ENCODE measurements at places on chromosomes 12 and 14.

DNA sequence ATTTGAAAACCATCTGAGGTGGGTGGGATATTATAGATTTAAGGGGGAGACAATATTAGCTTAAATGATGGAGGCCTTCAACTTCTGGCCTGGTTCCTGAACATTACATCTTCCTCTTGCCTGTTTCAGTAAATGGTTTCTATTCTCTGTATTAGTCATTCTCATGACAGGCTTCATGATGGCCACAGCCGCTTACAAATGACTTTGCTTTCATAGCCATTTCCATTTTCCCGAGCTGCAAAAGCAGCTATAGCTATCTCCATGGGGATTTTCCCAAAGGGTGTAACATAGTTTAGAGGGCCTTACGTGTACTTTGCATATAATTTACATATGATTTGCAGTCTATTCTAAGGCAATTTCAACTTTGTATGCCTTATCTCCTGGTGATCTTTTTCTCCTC lies 121.8 kb downstream of the NRXN3 start:
- DNase-seq, result no peak

DNA sequence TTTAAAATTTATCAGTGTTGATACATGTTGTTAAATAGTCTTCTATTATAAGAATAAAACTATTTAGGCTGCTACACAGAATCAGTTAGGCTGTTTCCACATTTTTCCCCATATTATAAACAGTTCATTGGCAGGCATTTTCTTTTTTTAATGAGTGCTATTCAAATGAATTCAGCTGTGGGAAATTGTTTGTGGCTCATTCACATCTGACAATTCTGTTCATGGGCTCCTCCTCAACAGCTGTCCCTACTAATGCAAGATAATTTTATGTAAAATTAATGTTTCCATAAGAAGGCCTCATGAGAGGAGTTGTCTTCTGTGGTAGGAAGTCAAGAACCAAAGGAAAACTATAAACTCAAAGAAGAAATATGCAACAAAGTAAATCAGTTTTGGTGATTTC lies 218.0 kb downstream of the PPFIA2 start:
- DNase-seq, result no peak

- DNase-seq, result no peak
Measured at GRCh38 chr14:88668448-88669116, 105.7 kb downstream of the ZC3H14 start.

GRCh38 chr14:100069161-100069800 lies 4.1 kb downstream of the EVL start:
- DNase-seq, result no peak

- DNase-seq, result no peak
Measured at GRCh38 chr14:91012045-91012444, 48.4 kb downstream of the RPS6KA5 start.

- DNase-seq, result peak; percentile 14
Measured at GRCh38 chr12:121325922-121326396, 26.3 kb downstream of the ANAPC5 start.

DNA sequence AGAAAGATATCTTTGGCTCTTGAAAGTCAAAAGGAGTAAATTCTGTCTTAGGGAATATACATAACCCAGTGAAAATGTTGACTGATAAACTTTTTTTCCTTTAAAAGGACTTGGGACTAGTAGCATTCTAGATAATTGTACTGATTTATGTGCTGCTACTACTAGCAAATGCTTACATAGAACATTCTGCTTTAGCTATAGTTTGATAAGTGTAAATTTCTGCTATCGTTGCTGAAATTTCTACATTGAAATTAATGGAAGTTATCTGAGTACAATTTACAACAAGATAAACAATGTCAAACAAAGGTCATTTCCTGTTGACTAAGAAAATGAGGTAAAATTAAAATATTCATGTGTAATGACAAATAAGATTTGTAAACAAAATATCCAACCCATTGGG lies 48.3 kb upstream of the CNTN1 start:
- DNase-seq, result no peak

GRCh38 chr12:80268924-80269749 lies 169.8 kb downstream of the OTOGL start:
- peak; percentile 21 for DNase-seq

DNA sequence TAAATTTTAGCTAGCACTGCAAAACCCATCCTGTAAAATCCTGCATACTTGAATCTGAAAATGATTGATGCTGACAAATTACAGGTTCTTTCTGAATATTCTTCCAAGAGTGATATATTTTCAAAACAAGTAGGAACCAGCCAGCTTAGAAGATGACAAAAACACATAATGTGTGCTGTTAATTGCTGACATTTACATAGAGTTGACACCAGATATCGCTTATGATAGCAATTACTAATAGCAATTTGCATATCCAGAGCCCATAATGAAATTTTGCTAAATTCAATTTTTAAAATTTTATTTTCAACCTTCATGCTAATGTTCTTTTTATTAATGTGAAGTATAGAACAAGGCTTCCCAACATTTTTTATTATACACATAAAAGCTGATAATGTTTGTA lies 284.5 kb downstream of the SEC23A start:
- DNase-seq, result no peak

DNA sequence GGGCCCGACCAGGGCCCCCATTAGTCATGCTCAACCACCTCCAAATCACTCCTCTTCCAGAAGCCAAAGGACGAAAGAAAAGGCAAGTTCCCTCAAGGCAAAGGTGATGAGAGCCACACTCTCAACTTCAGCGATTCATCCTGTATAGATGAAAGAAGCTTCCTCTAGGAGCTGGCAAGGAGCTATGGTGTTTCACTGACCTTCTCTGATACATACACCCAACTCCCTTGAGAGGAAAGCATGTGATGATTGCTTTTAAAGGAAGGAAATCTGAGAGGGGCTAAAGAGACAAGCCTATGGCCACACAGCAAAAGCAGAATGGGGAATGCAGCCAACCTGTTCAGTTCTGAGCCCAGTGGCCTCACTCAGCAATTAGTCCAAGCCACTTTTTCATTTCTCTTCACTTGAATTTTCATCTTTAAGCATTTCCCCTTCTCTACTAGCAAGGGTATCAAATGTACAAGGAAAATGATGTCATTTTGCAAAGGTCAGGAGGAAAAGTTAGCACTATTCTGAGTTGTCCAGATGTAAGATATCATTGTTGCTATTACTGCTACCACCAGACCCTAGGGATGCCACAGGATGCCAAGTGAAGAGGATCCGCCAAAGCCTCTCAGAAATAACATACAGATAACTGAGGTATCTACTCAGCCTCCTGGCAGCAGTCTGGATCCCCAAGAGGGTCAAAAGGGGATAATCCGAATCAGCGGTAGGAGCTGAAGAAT lies 82.5 kb downstream of the MAP3K9 start:
- DNase-seq, result no peak

GRCh38 chr12:56420411-56420810 lies 28.8 kb downstream of the TIMELESS start:
- no peak for DNase-seq

DNA sequence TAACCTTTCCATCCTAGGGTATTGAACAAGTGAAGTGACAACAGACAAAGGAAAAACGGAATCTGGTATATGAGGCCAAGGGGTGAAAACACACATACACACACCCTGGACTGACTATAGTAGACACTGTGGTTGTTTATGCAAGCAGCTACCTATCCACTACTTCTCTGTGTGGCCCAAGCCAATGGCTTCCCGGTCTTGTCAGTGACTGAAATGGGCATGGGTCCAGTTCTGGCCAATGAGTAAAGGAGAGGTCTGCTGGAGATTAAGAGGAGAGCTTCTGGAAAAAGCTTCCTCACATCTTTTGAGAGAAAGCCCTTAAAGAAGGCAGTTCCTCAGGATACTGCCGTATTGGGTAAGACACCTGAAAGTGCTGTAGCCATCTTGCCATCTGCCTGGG lies 19.3 kb downstream of the MBIP start:
- DNase-seq, result no peak

- DNase-seq, result no peak
Measured at GRCh38 chr12:80064951-80065350, 34.4 kb upstream of the OTOGL start.

DNA sequence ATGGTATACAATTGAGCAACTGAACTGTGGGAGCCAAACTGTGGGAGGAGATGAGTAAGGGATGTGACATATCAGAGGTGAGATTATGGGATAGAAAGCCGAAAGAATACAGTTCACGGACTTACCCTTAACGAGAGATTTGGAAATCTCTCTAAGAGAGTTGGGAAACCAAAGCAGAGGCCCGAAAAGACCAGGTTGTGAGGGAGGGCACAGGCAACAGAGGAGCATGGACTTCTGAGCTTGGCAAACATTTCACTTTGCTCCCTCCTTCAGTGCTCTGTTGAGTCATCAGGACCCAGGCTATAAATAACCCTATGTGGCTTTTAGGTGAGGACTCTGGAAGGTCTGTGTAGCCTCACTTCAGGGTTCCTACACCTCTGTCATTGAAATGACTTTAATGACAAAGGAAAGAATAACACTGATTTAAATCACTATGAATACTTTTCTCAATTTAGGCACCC lies 120.6 kb downstream of the TGFB3 start:
- DNase-seq, result peak; percentile 44

GRCh38 chr14:73262427-73263183 lies 25.3 kb downstream of the PAPLN start:
- DNase-seq, result no peak

GRCh38 chr12:93314177-93314497 lies 63.6 kb upstream of the NUDT4 start:
- no peak for DNase-seq

DNA sequence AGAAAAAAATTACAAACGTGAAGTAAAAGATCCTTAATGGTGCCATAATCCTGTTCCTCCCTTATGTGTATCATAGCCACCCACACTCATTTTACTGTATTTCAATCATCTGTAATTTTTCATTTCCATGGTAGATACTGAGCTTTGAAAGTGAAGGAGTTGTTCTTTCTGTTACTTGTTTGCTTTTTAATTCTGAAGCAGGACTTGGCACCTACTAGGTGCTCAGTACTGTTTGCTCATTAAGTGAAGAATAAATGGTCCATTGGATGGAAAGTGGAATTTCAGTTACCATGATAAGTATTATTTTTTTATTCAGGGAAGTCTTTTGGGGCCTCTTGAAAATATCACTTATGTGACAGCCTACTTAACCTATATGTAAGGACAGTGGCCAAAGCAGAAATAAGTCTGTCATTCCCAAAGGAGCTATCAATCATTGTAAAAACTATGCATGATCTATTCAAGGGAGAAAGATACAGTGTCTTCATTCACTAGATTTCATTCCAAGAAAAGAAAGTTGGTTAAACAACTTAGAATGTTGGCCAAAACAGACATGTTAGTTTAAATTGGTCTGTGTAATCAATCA lies 1244.4 kb upstream of the SEL1L start:
- DNase-seq, result no peak

DNA sequence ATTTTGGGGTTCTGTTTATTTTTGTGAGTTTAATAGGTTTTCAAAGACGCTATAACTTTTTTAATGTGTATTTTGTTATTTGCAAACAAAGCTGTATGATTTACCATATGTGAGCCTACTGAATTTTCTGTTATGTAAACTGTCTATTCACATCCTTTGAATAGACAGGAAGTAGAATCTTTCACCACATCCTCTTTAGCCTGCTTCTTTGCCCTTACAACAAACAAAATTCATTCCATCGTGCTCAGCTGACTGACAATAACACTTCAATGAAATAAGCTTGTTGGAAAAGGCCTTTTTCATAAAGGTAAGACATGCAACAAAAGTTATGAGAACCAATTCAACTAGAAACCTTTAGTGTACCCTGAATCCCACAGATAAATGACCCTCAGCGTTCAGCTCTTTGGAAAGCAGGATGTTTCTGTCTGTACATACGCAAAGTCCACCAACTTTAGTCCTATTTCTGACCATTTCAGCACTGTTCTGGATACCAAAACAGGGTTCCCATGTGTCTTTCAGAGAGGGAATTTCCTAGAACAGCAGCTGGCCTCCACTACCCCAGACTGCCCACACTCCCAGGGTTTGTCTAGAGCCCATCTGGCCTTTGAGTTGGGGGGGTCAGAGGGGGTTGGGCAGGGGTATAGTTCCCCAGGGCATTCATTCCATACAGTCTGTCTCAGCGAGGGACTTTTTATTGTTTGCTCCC lies 71.3 kb downstream of the DUSP6 start:
- no peak for DNase-seq

DNA sequence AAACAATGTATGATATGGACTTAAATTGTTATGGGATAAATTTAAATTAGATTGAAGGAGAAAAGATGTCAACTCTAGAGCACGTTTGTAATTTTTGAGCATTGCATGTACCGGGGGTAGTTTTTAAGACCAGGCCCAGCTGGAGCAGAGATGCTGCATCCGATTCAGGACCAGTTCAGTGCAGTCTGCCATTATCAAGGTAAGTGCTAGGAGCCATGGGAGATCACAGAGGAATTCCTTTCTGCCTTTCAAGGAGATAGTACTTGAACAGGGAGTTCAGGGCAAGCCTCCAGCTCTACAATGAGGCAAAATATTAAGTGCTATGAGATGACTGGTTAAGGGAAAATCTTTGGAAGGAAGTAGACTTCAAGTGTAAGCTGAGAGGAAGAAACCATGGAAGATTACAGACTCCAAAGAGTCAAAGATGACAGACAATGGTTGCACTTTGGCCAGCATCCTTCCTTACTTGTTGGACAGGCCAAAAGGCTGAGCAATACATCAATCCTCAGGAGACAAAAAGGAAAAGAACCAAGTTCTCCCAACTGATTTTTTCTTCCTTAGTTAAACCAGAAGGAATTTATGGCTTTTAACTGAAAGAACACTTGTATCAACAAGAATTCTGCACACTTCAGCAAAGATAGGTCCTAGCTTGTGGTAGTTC lies 113.2 kb upstream of the HIF1A start:
- no peak for DNase-seq

- DNase-seq, result peak; percentile 65
Measured at GRCh38 chr14:77141214-77142004, at the start of gene ZDHHC22. Gene ZDHHC22, minus strand, starts transcription at chr14:77141791. Its CDS starts 2,053 bp downstream, at chr14:77139738.

DNA sequence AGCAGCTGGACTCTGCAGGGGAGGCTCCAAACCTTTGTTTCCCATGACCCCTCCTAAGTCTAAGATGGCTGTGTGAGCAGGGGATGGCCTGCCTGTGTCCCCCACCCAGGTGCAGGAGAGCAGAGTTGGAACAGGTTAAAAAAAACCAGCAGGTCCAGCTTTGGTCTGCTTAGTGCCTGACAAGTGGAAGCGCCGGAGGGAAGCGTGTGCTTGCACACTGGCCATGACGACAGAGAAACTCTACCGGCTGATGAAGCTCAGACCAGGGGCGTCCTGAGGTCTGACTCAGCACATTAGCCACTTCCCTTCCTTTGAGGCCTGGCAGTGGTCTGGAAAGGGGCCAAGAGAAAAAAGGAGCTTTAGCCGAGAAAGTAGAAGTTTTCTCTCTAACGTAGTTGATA lies 280.1 kb downstream of the VRK1 start:
- no peak for DNase-seq

DNA sequence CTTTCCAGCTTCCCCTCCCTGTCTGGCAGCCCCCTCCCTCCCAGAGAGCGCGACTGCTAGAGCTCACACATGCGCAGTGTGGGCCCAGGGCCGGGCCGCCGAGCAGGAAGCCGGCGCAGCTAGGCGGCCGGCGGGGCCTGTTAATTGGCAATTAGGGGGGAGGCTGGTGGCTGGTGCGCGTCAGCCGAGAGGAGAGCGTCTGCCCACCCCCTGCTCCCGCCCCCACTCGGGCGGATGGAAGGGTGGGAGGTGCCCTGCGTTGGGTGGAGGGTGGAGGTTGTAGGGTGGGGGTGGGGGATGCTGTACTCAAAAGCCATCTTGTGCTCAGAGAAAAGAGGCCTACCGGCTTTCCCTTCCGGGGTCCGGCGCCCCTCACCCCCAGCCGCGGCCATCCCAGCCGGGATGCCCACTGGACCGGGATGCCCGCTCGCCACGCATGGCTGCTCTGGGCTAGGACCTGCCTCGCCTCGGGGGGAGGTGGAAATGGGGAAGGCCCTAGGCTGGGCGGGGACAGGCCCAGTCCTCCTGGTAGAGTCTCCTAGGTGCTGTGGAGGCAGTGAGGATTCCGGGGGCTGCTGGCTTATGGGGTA lies 9.2 kb downstream of the HOXC8 start:
- peak; percentile 98 for DNase-seq

Data from AG20443 (cell line).